ENCODE measurements at places on chromosomes 6 and 20.

GRCh38 chr20:588932-589672 is 21.0 kb downstream of the TCF15 start:
- no peak for DNase-seq

DNA sequence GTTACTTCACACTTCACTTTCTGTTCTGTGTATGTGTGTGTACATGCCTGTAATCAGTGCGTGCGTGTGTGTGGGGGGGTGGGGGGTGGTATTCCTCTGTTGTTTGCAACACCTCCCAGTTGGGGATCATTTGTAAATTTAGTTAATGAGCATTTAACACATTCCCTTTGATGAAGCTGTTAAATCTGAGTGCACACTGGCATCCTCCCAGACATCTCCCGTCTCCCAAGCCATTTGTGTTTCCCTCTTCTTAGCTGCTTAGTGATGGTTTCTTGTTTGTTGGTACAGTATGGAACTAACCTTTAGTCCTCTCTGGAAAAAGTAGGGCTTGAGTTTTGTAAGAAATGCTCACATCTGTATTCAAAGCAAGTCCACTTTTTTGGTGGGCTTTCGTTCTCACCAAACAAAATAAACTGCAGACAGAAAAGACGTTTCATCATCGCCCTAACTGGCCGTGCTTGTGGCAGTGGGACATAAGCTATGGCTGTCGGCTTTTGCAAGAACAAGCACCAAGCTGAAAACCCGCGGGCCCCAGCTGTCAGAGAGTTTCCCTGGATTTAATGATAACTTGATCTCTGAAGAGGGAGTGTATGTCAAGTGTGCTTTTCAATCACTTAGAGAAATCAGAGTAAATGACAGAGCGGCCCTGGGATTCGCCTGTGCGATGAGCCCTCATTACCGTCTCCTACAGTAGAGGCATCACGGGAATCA is 54.9 kb upstream of the SASH1 start:
- DNase-seq: no peak

DNA sequence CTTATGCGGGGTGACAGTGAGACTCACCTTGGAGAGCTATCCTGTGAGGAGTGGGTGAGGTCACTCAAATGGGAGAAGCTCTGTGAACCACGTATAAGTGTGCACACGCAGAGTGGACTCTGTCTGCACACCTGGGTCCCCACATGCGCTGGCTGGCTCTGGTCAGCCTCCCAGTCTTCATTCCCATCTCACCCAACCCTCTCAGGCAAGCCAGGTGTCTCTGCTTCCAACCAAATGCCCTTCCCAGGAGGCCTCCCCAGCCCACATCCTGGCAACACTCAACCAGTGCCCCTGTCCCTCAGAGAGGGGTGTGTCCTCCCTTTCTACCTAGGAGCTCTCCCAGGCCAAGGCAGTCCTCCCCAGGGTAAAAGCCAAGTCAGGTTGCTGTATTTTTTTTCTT is 8.0 kb upstream of the PI16 start:
- no peak for DNase-seq

GRCh38 chr6:161853657-161854056 is 579.8 kb upstream of the AGPAT4 start:
- no peak for DNase-seq

- no peak for DNase-seq
Measured at GRCh38 chr6:158113802-158114201, 54.3 kb downstream of the SERAC1 start.

GRCh38 chr6:3139090-3139903 is 18.0 kb downstream of the TUBB2A start:
- DNase-seq: no peak

GRCh38 chr6:163412341-163412740 is 2.2 kb upstream of the QKI start:
- DNase-seq: no peak

DNA sequence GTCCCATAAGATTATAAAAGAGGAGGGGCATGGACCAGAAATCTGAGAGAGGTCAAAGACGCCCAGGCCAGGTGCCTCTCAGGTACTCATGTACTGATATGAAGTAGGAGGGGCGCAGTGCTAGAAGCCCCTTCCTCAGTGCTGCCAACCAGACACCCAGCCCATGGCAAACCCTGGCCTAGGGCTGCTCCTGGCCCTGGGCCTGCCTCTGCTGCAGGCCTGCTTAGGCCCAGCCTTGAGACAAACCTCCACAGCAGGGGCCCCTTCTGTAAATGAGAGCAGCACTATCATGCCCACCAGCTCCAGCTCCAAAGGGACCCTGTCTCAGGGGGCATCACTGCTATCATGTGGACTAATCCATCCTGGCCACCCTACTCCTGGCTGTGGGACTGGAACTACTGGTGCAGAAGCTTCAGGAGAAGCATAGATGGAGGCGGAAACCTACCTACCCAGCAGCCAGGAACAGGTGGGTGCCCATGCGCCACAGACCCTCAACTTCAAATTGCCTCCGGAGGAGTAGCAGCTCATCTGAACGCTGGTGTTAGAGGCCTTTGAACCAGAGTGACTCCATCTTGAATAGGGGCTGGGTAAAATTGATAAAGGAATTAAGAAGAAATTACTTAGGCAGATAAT is 72.4 kb upstream of the LGSN start:
- no peak for DNase-seq

DNA sequence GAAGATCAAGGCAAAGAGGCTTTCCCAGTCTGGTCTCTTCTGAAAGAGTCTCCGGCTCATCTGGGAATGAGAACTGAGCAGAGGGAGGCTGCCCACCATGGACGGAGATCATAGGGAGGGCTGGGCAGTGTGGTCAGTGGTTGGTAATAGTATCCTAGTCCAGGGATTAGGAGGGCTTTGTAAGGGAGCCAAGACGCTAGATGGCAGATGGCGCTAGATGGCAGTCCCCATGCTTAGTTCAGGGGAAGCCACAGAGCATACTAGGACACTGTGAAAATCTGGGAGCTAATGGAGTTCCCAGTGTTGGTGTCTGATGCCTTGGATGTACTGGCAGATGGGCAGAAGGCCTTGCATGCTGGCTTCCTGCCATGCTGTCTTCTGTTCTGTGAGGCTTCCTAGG is 21.7 kb upstream of the DAAM2 start:
- no peak for DNase-seq

DNA sequence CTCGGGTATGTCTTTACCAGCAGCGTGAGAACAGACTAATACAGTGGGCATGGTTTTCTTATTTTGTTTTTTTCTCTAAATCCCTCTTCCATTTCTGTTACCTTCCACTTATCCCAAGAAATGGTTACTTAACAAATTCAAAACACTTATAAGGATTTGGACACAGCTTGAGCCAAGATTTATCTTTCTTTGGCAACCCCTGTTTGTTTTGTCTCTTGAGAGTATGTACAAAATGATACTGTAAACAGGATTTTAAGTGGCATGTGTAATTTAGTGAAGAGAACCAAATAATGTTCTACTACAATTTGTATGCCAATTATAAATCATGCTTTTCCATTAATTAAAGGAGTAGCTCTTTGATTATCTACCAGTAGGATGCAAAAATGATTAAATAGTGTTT is 51.4 kb downstream of the PPP1R14C start:
- no peak for DNase-seq

- DNase-seq: no peak
Measured at GRCh38 chr6:4170297-4170696, 34.9 kb upstream of the ECI2 start.

GRCh38 chr6:71204741-71205140 is 83.9 kb upstream of the OGFRL1 start:
- DNase-seq: no peak

GRCh38 chr20:25499855-25500434 is 85.4 kb downstream of the NINL start:
- no peak for DNase-seq

- DNase-seq: no peak
Measured at GRCh38 chr6:6362056-6362840, 41.8 kb upstream of the F13A1 start.

- DNase-seq: no peak
Measured at GRCh38 chr20:58651559-58651945, 469 bp downstream of the STX16 start.

GRCh38 chr6:107594736-107595135 is 104.8 kb downstream of the SOBP start:
- no peak for DNase-seq

DNA sequence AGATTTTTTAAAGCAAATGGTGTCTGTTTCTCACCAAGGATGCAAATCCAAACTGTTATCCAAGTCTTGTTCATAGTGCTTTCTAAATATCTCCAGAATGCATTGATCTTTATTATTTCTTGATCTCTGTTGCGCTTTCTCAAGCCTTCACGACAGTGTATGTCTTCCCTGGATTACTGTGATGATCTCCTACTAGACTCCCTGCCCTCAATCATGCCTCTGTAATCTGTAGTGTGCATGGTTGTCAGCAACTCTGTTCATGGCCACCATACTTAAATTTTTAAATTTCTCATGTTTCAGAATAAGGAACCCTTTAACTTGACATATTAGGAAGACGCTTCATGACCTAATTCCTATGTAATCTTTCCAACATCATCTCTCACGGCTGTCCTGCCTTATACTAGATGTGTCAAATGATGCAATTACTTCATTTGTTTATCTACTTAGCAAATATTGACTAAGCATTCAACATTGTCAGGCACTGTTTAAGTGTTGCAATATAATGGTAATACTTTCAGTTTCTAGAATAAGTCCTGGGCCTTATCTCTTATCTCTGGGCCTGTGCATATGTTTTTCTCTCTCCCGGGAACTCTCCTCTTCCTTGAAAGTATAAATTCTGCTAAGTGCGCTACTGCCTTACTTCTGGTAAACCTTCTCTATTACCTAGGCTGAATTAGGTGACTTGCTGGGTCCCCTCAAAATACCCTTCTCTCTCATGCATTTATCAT is 25.6 kb upstream of the AHI1 start:
- DNase-seq: no peak

- no peak for DNase-seq
Measured at GRCh38 chr6:1406306-1407072, 17.1 kb downstream of the FOXF2 start.

DNA sequence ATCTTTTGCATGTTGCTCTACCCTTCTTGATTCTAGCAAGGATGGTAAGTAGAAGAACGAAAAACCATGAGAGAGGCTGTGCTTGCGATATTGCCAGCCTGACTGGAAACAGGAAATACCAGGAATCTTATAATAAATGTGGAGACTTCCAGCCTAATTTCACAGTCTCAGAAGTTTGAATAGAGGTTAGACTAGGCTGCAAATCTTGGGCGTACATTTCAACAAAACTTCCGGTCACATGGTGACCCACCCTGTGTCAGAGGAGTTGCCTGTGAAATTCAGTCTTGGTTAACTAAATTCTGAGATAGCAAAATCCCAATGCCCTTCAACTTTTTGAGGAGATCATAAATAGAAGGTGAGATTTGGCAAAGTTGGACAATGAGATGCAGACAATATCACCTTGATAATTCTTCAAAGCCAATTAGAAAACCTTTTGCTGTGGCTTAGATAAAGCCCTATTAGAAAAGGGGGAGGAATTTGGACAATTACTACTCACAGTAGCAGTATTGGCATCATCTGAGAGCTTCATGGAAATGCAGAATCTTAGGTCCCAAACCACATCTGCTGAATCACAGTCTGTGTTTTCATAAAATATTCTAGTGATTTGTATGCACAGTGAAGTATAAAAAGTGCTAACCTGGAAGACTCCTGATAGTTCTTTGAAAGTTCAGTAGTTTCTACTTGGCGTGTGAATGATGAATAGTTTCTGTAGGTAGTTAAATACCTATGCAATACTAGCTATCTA is 262.0 kb upstream of the JAG1 start:
- DNase-seq: no peak

- no peak for DNase-seq
Measured at GRCh38 chr6:111256646-111257045, 169.3 kb downstream of the SLC16A10 start.

- no peak for DNase-seq
Measured at GRCh38 chr6:122653094-122653493, 42.9 kb downstream of the PKIB start.

- DNase-seq: peak; percentile 29
Measured at GRCh38 chr6:108117427-108118358, 43.2 kb upstream of the OSTM1 start.

DNA sequence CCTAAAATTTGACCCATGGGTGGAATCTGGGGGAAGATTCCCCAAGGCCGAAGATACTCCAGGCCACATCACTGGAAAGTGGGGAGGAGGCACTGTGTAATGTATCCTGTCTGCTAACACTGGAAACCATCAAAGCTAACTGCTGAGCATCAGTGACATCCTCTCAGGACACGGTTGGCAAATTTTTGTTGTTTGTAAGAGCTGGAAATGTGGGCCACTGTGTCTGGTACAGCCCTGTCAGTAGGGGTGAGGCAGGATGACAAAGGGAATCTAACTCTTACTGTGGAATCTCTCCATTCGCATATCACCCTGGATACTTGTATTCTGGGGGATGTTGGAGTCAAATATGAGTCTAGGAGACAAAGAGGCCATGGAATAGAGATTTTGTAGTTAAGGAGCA is 17.0 kb upstream of the CLPSL2 start:
- DNase-seq: no peak

DNA sequence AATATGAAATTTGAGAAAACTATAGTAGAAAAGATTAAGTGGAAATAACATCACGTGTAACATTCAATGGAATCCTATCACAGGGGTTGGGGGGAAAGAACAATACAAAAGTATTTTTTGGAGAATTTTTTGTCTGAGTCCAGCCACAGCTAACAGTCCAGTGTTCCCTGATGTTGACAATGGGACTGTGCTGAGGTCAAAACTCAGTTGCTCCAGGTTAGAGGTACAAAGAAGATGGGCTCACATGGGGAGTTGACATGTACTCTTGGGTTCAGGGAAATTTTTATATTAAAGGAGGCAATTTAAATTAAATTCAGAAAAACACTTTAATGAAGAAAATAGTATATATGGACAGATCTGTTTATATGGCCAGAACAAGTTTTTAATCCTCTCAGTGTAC is 995 bp downstream of the MYCT1 start:
- no peak for DNase-seq

DNA sequence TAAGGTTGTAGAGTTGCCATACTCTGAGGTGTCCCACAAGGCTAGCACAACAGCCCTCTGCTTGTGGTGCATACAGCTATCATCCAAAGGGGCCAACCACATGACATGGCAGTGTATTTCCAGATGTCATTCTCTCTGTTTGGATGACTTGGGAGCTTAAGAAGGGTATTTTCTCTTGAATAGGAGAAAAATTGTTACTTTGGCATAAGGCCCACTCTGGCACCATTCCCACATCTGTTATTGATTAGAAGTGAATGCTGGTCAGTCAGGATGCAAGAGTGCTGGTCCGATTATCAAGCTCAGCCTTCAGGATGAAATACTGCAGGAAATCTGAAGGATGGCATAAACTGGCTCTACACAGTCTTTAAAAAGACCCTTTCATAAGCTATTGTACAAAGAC is 83.6 kb upstream of the C20orf144 start:
- DNase-seq: no peak

- DNase-seq: no peak
Measured at GRCh38 chr20:24698706-24699206, 229.3 kb downstream of the SYNDIG1 start.

- DNase-seq: no peak
Measured at GRCh38 chr6:111580401-111580800, 25.3 kb downstream of the TRAF3IP2 start.

DNA sequence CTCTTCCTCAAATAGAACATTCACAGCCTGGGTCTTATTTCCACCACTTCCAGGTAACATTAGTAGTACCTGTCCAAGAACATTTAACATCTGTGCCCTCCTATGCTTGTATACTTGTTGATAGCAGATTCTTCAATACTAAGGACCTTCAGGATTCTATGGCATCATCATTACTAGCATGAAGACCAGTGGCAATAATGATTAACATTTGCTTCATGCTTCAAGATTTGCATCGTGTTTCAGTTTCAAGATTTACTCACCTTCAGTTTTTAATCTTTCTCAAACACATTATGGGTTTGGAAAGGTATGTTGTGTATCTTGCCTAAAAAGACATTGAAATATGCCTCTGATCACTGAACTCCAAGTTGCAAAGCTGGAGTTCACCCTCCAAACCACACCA is 412.8 kb upstream of the NRSN1 start:
- no peak for DNase-seq

Data from CD4-positive, alpha-beta T cell treated with Interleukin-17A for 1 hour (primary cell).